CD4-positive, alpha-beta T cell treated with Interleukin-6 at 100 ng/mL for 8 hours (primary cell): ENCODE measurements at places on chromosomes 2 and 18.

DNA sequence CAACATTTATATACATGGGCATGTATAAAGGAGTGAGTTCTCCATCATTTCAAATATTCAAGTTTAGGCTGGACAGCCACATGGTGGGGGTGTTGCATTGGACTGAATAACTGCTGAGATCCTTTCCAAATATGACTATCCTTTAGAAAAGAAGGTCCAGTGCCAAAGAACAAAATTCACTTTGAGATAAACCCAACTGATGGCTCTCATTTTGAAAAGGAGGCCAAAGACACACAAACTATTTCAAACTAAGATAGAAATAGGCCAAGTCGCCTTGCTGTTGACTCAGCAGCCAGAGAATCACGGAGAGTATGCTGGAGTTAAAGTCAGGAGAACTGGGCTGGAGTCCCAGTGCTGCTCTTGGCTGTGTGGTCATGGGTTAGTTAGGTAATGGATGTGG lies 204.5 kb upstream of the LRATD1 start:
- no peak for DNase-seq

- no peak for DNase-seq
These were observed 1066.9 kb downstream of the TSN start for GRCh38 chr2:122822319-122822718.

DNA sequence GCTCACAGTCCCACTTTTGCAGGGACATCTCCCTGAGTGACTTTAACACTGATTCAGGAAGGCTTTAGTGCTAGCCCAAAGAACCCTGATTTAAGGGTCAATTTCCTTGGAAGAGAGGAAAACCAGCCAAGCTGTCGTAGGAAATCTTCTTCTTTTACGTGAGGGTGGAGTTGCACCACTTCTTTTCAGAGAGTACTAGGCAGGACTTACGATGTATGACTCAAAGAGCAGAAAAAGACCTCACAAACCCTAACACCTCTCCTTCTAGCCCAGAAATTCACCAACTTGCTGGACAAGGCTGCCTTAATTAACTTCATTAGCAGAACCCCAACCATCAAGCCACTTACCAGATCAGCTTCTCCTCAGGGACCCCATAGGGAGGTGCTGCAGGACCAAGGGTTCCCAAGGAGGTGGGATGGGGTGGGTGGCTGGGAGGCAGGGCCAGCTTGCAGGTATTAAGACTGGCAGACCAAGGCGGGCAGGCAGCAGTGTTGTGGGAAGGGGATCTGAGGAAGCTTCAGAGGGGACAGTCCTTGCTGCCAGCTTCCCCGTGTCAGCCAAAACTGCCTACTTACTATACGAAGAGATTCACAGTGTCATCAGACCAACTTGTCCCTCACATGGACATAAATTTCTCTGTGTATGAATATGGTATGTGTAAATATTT lies 6.7 kb downstream of the SERPINB2 start:
- no peak for DNase-seq

DNA sequence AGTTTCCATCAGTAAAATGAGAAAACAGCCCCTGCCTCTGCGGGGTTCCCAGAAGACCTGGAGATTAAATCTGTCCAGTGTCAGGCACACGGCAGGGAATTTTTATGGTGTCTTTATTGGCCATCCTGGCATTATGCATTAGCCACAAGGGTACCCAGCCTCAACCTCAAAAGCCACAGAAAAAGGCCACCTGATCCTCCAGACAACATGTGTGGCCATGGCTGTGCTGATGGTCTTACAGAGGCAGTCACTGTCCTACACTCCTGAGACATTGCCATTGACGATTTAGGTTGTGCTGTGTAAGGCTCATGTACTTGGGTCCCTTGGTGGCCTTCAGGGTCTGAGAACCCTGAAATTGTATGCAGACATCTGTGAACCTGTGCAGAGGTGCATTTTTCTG lies 115.6 kb downstream of the SMAD7 start:
- no peak for DNase-seq

GRCh38 chr2:64799592-64800252 lies 146.0 kb upstream of the SERTAD2 start:
- DNase-seq, result no peak

DNA sequence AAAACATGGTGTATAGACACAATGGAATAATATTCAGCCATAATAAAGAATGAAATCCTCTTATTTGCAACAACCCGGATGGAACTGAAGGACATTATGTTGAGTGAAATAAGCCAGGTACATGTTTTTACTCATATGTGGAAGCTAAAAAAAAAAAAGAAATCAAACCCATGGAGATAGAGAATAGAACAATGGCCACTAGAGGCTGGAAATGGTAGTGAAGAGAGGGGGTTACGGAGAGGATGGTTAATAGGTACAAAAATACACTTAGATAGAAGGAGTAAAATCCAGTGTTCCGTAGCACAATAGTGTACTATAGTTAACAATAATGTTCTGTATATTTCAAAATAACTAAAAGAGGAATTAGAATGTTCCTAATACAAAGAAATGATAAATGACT lies 12.8 kb upstream of the KIAA2012 start:
- no peak for DNase-seq

DNA sequence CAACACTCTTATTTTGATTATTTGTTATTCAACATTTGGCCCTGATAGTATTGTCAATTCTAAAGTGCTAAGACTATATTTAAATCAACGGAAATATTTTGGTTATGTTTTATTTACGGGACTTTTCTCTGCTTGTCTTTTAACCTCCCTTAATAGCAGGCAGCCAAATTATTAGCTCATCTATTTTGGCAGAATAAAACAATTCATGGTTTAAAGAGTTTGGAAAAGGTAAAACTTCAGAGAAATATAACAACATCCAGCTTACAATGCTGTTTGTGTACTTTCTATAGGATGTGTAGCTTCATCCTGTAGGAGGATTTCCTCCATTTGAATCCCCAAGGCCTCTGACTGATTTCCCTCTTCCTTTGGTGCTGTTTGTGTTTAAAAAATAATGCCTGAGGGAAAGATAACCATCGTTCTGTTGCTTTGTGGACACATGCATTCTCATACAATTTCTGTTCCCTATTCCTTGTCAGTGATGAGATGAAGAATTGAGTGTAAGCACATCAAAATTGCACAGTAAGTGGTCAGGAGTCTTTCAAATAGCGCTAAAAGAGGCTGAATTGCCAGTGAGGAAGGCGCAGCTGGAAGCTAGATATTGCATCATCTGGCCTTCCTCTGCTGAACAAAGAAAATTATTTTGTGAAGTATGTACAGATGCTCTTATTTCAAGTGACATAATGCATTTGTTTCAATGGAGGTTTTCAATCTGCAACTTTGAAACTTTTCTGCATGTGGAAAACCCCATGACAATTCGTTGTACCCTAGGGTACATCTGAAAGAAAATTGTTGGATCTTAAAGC lies 80.3 kb downstream of the CD28 start:
- DNase-seq, result no peak

GRCh38 chr2:26273501-26273900 lies 28.8 kb downstream of the HADHB start:
- DNase-seq, result no peak

DNA sequence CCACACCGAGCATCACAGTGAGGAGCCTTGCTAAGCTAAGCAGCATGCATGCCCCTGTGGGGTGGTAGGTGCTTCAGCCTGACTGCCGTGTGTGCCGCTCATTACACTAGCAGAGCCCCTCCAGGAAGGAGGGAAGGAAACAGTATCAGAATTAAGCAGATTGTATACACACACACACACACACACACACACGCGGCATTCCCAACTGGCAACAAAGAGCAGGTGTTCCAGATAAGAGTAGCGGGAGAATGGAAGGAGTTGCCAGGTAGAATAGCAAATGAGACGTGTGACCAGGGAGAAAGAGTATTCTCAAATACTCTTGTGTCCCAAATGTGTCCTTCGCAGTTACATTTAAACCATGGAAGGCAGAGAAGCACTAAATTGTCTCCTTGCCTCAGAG lies 47.6 kb upstream of the TTC39C start:
- no peak for DNase-seq

- no peak for DNase-seq
These were observed 28.4 kb downstream of the ARHGEF4 start for GRCh38 chr2:130864830-130865800.

DNA sequence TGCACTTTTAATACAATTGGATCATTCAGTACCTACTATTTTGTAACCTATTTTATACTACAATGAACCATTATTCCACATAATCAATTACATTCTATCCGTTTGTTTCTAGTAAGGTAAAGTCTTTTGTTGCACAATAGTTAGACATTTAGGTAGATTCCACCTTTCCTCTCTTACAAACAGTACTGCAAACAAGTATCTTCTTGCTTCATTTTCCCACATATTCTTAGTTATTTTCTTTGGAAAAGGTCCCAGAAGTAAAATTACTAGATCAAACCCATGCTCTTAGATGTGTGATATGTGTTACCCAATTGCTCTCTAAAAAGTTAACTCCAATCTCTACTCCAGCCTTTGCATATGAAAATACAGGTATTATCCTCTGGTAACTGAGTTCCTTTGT lies 49.6 kb downstream of the SPIRE1 start:
- DNase-seq, result no peak
